ENCODE measurements at places on chromosomes 16 and 17. TPM values are rescaled to one million over a fixed set of nuclear protein-coding genes. Genes with fewer than 3 reads are reported as not detected.
A peak's percentile ranks its signal among the peaks of the same experiment; 100 is the strongest.

GRCh38 chr16:2664574-2664982 lies 17.7 kb upstream of the KCTD5 start:
- DNase-seq: no peak

GRCh38 chr16:69890114-69890891 lies 60.8 kb upstream of the CLEC18A start:
- peak; percentile 55 for DNase-seq

GRCh38 chr17:69539781-69540319 lies 125.4 kb downstream of the MAP2K6 start:
- no peak for DNase-seq

DNA sequence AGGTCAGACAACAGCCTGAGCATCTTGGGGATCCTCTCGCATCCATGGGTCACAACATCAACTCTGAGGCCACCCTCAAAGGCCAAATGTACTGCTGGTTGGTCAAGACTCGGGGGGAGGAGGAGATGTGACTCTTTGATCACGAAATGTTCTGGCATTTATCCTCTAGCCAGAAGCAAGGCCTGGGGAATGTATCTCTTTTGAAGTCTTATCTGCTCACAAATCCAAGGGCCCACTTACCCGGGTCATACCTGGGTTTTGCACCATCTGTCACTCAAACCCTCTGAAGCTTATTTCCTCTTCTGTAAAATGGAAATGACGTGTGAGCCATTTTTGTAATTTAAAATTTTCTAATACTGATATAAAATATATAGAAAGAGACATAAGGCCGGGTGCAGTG lies 13.2 kb downstream of the CA7 start:
- DNase-seq: no peak

GRCh38 chr16:49574826-49575225 lies 201.2 kb downstream of the C16orf78 start:
- DNase-seq: no peak

DNA sequence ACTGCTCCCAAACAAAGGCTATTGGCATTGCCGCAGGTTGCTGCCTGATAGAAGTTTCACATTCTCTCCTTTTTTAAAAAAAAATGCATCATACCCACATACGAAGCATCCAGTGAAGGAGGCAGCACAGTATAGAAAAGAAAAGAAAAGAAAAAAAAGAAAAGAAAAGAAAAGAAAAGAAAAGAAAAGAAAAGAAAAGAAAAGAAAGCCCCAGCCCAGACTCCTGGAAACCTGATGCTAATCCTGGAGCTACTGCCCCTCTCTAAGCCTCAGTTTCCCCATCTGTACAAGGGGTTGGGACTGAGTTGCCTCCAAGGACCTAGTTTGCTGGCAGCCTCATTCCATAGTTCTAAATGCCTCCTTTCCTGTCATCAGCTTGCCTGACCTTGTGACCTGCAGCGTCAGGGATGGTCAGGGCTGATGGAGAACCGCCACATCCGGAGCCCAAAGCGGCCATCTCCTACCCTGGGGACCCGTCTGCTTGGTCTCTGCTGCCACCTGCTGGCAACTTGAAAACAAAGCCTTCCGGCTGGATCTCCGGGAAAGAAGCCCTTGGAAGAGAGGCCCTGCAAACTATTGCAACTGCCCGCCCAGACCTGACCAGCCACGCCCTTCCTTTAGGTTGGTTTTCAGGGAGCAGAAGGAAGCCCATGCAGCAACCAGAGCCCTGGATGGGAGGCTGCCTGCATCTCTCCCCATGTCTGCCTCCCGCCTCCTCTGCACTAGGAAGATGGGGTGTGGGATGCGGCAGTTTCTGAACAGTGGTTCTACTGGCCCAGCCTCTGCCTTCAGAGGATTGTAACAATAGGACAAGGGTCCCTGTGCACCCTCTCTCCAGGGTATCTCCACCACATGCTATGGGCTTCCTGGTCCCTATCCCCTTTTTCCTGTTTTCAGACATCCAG lies 13.0 kb downstream of the AIPL1 start:
- peak; percentile 91 for DNase-seq

DNA sequence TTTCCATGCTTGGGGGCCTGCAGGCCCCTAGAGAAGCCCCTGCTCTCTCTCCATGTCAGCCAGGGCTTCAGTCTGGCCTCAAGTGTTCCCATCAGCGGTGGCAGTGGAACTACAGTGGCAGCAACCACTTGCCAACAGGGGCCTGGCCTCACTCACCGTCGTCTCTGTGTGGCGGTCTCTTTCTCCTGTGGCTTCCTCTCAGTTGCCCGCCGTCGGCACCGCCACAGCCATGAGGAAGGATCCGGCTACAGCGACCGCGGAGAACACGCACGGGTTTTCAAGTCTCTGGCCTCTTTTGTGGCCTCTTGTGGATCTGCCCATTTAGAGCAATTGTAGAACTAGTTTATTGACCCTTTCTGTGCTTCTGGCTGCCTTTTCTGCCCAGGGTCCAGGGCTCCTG lies 8.5 kb downstream of the ARMC7 start:
- DNase-seq: no peak

DNA sequence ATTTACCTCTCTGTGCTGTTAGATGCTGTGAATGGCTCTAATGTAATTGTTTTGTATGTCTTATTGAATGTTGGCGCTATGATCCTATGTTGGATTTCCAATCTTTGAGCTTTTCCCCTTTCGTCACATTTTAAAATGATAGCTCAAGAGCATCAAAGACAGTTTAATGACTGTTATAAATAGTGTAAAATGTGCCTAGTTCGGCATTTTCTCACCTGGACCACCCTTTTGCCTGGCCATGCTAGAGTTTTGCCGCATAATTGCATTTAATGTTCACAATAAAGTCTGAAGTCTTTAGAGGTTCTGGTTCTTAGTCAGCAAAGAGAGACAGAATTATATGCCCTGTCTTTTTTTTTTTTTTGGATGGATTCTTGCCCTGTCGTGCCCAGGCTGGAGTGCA lies 155.2 kb downstream of the SNX29 start:
- no peak for DNase-seq

DNA sequence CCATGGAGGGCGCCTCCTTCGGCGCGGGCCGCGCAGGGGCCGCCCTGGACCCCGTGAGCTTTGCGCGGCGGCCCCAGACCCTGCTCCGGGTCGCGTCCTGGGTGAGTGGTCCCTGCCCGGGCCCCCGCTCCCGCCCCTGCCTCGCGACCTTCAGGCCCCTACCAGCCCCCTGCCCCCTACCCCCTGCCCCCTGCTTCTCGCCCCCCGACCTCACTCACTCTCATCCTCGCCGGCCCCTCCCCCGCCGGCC lies 256 bp downstream of the SYNGR3 start:
- no peak for DNase-seq

GRCh38 chr17:20051624-20052023 lies 42.5 kb downstream of the SPECC1 start:
- no peak for DNase-seq

GRCh38 chr16:66346221-66346620 lies 20.3 kb upstream of the CDH5 start:
- no peak for DNase-seq

Gene FBXW10
- total RNA-seq: not detected

Gene NAE1
- total RNA-seq: 125 TPM

Gene SLC5A11
- not detected for total RNA-seq

Gene C16orf92
- total RNA-seq: not detected

Gene PMP22
- total RNA-seq: 0.56 TPM
